ENCODE measurements at places on chromosomes 6 and 20.

DNA sequence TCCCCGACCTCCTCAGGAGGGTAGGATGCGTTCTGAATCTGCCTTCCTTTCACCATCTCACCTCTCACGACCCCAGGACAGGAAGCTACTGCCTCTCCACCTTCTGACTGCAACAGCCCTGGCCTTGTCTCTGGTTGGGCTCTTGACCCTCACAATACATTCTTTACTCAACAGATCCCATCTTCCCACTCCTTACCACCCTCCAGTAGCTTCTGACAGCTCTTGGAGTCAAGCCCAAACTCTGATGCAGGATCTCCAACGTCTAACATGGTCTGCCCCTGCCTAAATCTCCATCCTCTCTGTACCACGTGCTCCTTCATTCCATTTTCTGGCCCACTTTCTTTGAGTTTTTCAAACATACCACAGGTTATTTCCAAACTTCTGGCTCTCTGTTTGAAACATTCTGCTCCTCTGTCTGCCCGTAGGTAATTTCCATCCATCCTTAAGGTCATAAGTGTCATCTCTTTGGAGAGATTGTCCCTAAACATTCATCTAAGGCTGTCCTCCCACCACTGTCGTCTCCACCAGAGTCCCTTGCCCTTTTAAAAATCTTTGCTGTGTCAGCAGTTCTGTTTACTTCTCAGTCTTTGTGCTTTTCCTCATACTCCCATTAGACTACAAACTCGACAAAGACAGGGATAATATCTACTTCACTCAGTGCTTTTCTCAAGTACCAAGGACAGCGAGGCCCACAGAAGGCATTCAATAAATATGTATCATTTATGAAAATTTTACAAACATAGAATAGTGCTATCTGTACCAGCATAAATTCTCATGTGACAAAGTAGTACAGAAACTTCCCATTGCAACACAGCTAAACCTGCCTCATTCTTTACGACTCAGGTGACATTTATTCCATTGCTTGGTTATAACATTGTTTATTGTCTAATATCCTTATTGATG, 73.6 kb downstream of the BCAS1 start:
- DNase-seq: no peak

- no peak for DNase-seq
These were observed 228.5 kb downstream of the ERMARD start for GRCh38 chr6:169979873-169980432.

GRCh38 chr6:96499781-96500180, 21.8 kb upstream of the UFL1 start:
- DNase-seq: no peak

DNA sequence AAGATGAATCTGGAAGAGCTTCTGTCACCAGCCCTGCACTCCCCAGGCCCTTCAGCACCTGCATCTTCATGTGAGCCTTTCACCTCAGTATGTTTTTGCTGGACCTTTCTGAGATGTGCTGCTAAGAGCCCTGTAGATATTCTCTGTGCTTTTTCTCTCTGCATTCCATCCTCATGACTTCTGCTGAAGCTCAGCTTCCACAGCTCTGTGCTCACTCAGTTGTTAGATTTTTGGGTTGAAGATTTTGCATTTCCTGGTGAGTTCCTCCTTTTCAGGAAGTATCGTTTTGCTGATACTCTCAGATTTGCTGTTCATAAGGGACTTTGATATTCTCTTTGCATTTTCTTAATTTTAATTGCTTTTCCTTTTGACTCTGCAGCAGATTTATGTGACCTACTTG, 18.3 kb downstream of the KIAA1586 start:
- DNase-seq: no peak

GRCh38 chr6:38170666-38171355, 351.3 kb downstream of the ZFAND3 start:
- DNase-seq: no peak
